ENCODE measurements at places on chromosomes 6 and 20. TPM values are rescaled to one million over a fixed set of nuclear protein-coding genes. Genes with fewer than 3 reads are reported as not detected.

Gene TMEM200A
- not detected for polyA plus RNA-seq

Gene C20orf144
- 1.4 TPM for polyA plus RNA-seq

Gene PSMB9
- polyA plus RNA-seq: 11.0 TPM

DNA sequence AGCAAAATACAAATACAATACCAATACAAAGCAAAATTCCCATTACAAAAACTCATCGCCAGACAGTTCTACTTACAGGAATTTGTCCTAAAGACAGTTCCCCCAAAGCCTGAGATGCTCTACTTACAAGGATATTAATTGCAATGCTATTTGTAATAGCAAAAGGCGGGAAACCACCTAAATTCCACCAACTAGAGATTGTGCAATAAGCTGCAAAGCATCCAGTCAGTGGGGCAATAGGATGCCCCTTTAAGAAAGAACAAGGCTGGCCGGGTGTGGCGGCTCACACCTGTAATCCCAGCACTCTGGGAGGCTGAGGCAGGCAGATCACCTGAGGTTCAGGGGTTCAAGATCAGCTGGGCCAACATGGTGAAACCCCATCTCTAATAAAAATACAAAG, 39.1 kb downstream of the FAM209B start:
- H3K36me3 ChIP-seq: no peaks in the 10 kb centered on the region
- no peaks in the 10 kb centered on the region for H3K27me3 ChIP-seq
- peaks cover 3% of the 10 kb centered on the region for H3K4me1 ChIP-seq
- no peak overlapping the region for H3K27ac ChIP-seq

GRCh38 chr20:36670665-36671357, 24.8 kb upstream of the SLA2 start:
- no peak for DNase-seq
- H3K27me3 ChIP-seq: no peaks in the 10 kb centered on the region
- no peaks in the 10 kb centered on the region for H3K4me1 ChIP-seq

- H3K4me3 ChIP-seq: no peak overlapping the region
- no peak overlapping the region for H3K27ac ChIP-seq
These were observed 862.7 kb upstream of the MAP3K7 start for GRCh38 chr6:91449539-91449938.

DNA sequence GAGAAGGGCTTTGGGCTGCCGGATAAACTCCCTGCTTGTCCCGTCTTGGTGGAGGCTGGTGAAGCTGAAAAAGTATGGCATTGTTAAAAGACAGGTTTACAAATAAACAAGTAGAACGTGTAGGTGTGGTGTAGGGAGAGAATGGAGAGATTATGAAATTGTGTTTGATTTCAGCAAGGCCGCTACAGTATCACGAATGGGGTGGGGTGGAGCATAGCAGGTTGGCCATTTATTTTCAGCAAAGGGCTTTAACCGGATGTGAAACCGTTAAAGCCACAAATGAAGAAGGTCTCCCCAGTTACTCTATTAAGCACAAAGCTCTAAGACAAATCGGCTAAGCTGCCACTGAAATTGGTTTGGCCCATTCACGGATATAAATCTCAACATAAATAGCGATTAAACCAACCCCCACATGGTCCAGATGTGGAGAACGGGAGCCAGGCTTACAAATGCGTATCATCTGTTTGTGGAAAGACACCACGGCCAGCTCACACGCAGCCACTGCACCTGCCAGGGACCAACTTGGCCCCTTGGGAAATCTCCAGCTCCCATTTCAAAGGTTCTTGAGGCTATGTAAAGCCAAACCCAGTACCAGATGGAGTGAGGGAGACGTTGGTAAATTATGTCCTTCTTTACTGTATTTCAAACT, 94.0 kb downstream of the ZMYND8 start:
- H3K4me3 ChIP-seq: no peak overlapping the region
- H3K4me1 ChIP-seq: peaks cover 11% of the 10 kb centered on the region
- H3K27ac ChIP-seq: peak overlapping the region; percentile 37

DNA sequence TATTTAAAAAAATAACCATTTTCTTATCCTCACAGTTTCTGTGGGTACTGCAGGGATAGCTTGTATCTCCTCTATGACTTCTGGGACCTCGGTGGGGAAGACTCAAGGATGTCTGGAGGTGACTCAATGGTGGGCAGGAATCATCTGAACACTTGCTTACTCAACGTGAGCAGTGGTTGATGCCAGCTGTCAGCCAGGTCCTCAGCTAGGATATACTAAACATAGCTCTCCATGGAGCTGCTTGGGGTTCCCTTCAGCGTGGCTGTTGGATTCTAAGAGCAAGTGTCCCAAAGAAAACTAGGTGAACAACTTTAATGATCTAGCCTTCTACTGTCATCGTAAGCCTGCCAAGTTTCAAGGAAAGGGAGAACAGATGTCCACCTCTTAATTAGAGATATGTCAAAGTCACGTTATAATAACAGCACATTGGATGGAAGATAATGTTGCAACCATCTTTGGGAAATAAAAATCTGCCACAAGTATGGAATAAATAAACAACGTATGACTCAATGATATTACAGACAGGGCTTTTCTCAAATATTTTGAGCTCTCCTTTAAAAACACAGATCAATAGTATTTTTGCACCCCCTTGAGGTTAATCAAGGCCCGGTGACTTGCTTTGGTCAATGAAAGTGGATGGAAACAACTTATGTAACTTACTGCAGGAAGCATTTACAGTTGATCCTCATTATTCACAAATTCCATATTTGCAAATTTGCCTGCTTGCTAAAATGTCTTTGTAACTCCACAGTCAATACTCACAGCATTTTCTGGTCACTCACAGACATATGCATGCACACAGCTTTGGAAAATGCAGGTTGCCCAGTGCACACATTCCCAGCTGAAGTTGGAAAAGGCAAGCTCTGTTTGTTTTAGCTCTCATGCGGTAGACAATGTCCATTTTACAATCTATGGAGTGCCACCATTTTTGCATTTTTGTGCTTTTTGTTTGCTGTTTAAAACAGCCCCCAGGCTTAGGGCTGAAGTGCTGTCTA, 6.6 kb upstream of the HEBP2 start:
- no peak overlapping the region for H3K4me3 ChIP-seq
- peak; percentile 45 for DNase-seq
- H3K36me3 ChIP-seq: no peaks in the 10 kb centered on the region

GRCh38 chr6:13924949-13925881, at the start of gene RNF182:
Gene RNF182 (plus strand): TSS chr6:13924952. CDS start chr6:13977120, 52,168 bp downstream.
- no peak within 1 kb of the TSS for H3K27ac ChIP-seq
- H3K4me1 ChIP-seq: no peaks in the 10 kb centered on the region
- no peak for DNase-seq
- H3K4me3 ChIP-seq: peak within 1 kb of the TSS; percentile 56
- H3K36me3 ChIP-seq: no peaks in the 10 kb centered on the region
- peaks cover 43% of the 10 kb centered on the region for H3K27me3 ChIP-seq

- H3K4me3 ChIP-seq: no peak overlapping the region
- no peaks in the 10 kb centered on the region for H3K27me3 ChIP-seq
- no peaks in the 10 kb centered on the region for H3K4me1 ChIP-seq
- no peak overlapping the region for H3K27ac ChIP-seq
- H3K36me3 ChIP-seq: no peaks in the 10 kb centered on the region
- DNase-seq: no peak
These were observed 22.2 kb upstream of the MRGBP start for GRCh38 chr20:62773845-62774714.

GRCh38 chr20:32237419-32237818, 29.7 kb downstream of the POFUT1 start:
- H3K27me3 ChIP-seq: no peaks in the 10 kb centered on the region
- no peak overlapping the region for H3K27ac ChIP-seq
- no peak overlapping the region for H3K4me3 ChIP-seq
- peaks cover 4% of the 10 kb centered on the region for H3K36me3 ChIP-seq
- no peaks in the 10 kb centered on the region for H3K4me1 ChIP-seq
